ENCODE measurements at places on chromosomes 3 and 15.

GRCh38 chr3:18438586-18438985 is 13.4 kb upstream of the SATB1 start:
- H3K36me3 ChIP-seq, result no peaks in the 10 kb centered on the region
- no peaks in the 10 kb centered on the region for H3K27me3 ChIP-seq
- H3K4me1 ChIP-seq, result no peaks in the 10 kb centered on the region

DNA sequence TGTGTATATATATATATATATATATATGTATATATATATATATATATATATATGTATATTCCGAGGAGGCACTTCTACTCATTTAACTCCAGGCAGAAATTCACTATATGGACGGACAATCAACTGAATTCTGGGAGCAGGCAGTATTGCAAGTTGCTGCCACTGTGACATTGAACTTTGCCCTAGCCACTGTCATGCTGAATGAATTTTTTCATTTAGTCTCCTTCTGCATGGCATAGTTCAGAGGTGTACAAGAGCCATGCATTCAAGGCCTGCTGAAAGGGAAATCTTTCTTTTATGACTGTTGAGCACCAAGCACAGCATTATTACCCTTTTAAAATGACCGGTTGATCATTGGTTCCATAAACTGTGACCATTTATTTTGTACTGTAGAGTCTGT is 176.2 kb upstream of the THRB start:
- H3K4me1 ChIP-seq, result no peaks in the 10 kb centered on the region
- H3K4me3 ChIP-seq, result no peak overlapping the region
- no peak for DNase-seq
- H3K27ac ChIP-seq, result no peak overlapping the region
- H3K27me3 ChIP-seq, result no peaks in the 10 kb centered on the region
- no peaks in the 10 kb centered on the region for H3K36me3 ChIP-seq

DNA sequence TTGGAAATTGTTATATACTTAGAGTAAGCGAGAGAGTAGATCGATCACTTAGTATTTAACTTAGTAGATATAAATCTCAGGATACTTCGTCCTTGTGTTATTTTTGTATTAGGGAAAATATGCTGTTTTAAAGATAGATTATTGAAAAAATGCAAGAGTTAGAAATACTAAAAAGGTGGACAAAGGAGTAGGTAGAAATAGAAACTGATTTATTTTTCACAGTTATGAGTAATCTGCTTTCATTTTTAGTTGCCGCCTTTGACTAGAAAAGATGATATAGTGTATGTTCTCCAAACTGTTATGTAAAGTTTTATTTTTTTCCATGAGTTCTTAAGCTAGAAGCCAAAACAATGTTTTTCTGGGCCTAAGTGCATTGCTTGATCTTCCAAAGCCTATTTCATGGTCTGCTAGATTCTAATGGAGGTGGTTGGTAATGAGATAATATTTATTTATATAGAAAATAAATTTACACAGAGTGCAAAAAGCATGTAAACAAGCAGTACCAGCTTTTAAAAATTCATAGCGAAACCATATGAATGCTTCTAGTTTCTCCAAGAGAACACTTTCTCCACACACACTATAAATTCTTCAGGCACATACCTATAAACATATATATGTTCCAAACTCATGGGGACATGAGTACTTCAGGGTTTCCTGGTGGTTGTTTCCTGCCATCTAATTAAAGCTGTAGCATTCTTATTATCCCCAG is 61.1 kb downstream of the DIPK2A start:
- H3K27me3 ChIP-seq, result no peaks in the 10 kb centered on the region
- no peak for DNase-seq
- no peak overlapping the region for H3K4me3 ChIP-seq
- H3K27ac ChIP-seq, result no peak overlapping the region
- H3K36me3 ChIP-seq, result no peaks in the 10 kb centered on the region
- peaks cover 6% of the 10 kb centered on the region for H3K4me1 ChIP-seq

DNA sequence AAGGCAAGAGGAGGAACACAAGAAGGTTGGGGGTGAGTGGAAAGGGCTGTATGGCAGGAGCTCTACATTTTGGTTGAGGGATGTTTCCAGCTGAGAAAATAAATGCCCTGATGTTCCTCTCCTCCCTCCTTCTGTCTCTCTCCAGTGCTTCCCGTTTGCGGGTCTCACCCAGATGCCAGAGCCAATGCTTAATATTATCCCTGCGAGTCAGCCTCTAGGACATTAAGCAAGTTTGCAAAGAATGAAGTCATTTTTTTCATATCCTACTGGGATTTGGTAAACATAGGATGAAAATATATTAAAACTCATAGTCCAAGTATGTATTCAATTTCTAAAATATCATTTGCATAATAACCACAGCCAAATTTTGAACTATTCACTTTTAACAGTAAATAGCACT is 295.9 kb downstream of the CADM2 start:
- no peak overlapping the region for H3K27ac ChIP-seq
- DNase-seq, result no peak
- no peaks in the 10 kb centered on the region for H3K4me1 ChIP-seq
- H3K36me3 ChIP-seq, result no peaks in the 10 kb centered on the region
- H3K4me3 ChIP-seq, result no peak overlapping the region

- H3K27me3 ChIP-seq, result no peaks in the 10 kb centered on the region
- H3K4me1 ChIP-seq, result peaks cover 10% of the 10 kb centered on the region
- H3K27ac ChIP-seq, result no peak overlapping the region
- H3K4me3 ChIP-seq, result no peak overlapping the region
- no peaks in the 10 kb centered on the region for H3K36me3 ChIP-seq
- no peak for DNase-seq
Observed at GRCh38 chr3:156811089-156811862, 14.9 kb upstream of the LEKR1 start.

GRCh38 chr15:35289024-35289617 is 204.0 kb upstream of the NANOGP8 start:
- H3K27ac ChIP-seq, result no peak overlapping the region
- no peaks in the 10 kb centered on the region for H3K27me3 ChIP-seq
- no peak for DNase-seq
- H3K36me3 ChIP-seq, result no peaks in the 10 kb centered on the region
- H3K4me1 ChIP-seq, result no peaks in the 10 kb centered on the region

DNA sequence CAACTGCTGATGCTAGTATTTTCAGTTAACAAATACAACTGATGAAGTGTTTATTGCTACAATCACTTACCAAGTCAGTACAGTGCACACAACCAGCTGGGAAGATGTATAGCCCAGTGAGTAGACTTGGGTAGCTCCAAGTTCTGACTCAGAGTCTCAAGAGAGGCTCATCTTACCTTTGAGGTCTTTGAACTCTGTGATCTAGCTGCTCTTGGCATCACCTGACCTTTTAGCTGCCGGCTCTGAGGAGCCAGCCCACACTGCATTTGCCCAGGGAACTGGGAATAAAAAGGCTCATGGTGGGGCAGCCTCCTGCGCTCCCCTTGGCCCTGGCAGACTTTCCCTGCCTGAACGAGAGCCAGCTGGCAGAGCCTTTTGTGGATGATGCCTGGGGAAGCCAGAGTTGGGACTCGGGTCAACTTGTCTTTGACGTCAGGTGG is 82.6 kb downstream of the CEMIP start:
- no peaks in the 10 kb centered on the region for H3K36me3 ChIP-seq
- H3K27ac ChIP-seq, result no peak overlapping the region
- DNase-seq, result peak; percentile 17
- H3K27me3 ChIP-seq, result no peaks in the 10 kb centered on the region
- peaks cover 10% of the 10 kb centered on the region for H3K4me1 ChIP-seq

GRCh38 chr3:183260167-183260904 is 7.3 kb downstream of the B3GNT5 start:
- H3K4me3 ChIP-seq, result no peak overlapping the region
- peaks cover 41% of the 10 kb centered on the region for H3K4me1 ChIP-seq

GRCh38 chr3:119309591-119309990 is 15.4 kb downstream of the ARHGAP31 start:
- no peaks in the 10 kb centered on the region for H3K27me3 ChIP-seq
- H3K36me3 ChIP-seq, result no peaks in the 10 kb centered on the region

DNA sequence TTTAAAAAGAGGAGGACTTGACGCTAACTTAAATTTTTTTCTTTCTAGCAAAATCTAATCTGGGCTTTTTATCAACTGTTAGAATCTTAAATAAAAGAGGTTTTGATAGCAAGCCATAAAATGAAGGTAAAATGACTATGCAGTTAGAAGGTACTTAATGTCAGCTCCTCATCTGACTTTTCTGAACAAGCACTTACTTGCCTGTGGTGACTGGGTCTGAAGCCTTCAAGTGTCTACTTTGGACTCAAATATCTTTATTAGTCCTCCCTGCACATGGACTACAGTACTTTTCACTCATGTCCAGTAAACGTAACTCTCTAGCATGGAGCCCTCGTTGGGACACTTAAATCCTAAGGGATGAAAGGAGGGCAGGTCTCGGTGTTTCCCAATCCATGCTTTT is 135.9 kb downstream of the P2RY1 start:
- no peaks in the 10 kb centered on the region for H3K4me1 ChIP-seq
- no peaks in the 10 kb centered on the region for H3K27me3 ChIP-seq
- no peak overlapping the region for H3K4me3 ChIP-seq
- no peak for DNase-seq
- H3K36me3 ChIP-seq, result no peaks in the 10 kb centered on the region

GRCh38 chr3:186882881-186883685 is 40.6 kb downstream of the ADIPOQ start:
- no peaks in the 10 kb centered on the region for H3K27me3 ChIP-seq
- no peaks in the 10 kb centered on the region for H3K36me3 ChIP-seq
- no peak overlapping the region for H3K27ac ChIP-seq
- H3K4me3 ChIP-seq, result no peak overlapping the region

DNA sequence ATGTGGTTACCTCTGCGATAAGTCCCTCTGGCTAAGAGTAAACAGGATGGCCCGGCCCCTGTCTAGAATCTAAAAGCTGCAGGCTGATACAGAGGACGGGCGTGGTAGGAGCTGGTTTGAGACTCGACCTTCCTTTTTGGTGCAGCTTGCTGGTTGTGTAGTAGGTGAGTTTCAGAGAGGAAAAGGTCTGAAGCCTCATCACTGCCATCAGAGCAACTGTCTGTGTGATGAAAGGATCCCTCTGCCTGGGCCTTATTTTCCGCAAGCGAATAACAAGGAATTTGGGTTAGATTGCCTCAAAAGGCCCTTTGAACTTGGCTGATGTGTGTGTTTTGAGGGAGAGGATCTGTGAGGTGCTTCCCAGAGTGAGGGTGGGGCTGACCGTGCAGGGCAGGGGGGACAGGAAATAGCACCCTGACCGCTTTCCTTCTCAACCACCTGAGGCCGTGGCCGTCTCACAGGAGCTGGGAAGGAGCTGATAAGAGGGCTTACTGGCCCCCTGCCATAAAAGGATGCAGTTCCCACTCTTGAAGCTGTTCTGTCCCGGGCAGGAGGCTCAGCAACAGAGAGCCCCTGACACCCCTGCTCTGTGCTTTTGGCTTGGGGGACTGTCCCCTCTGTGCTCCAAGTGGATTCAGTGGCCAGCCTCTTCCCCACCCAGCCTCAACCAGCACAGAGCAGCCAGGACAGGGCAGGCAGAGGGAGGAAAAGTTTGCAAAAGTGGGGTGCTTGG is 45.6 kb upstream of the TFRC start:
- no peaks in the 10 kb centered on the region for H3K4me1 ChIP-seq
- no peak overlapping the region for H3K4me3 ChIP-seq
- H3K27ac ChIP-seq, result no peak overlapping the region

DNA sequence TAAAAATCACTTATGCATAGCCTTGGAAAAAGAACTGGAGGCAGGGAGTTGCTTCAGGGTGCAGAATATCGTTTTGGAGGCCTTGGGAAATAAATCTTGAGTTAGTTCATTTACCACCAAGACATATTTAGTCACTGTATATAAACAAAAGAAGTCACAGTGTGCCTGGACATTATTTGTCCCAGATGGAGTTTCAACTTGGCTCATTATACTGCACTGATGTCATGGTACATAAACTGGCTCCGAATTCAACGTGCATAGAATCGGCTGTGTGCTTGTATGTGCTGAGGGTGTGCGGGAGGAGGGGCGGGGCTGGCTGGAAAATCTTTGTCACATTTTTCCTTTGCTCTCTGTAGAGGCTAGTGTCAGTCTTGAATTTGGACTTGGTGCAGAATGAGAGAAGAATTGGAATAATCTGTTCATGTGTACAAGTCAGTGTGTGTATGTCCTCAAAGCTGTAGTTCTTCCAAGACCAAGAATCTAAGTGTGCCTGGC is 86.6 kb downstream of the FNDC3B start:
- peaks cover 63% of the 10 kb centered on the region for H3K4me1 ChIP-seq
- H3K27ac ChIP-seq, result peak overlapping the region; percentile 32
- no peak for DNase-seq
- no peaks in the 10 kb centered on the region for H3K36me3 ChIP-seq

- no peaks in the 10 kb centered on the region for H3K4me1 ChIP-seq
- no peaks in the 10 kb centered on the region for H3K27me3 ChIP-seq
- H3K27ac ChIP-seq, result no peak overlapping the region
Observed at GRCh38 chr3:108065096-108065495, 25.7 kb downstream of the CD47 start.

- no peak overlapping the region for H3K4me3 ChIP-seq
- no peak for DNase-seq
- no peaks in the 10 kb centered on the region for H3K27me3 ChIP-seq
- H3K4me1 ChIP-seq, result no peaks in the 10 kb centered on the region
- no peak overlapping the region for H3K27ac ChIP-seq
Observed at GRCh38 chr3:177229791-177230190, 32.5 kb upstream of the TBL1XR1 start.

- no peaks in the 10 kb centered on the region for H3K27me3 ChIP-seq
- no peak overlapping the region for H3K4me3 ChIP-seq
- H3K27ac ChIP-seq, result no peak overlapping the region
Observed at GRCh38 chr3:79928687-79929408, 161.1 kb upstream of the ROBO1 start.

- no peaks in the 10 kb centered on the region for H3K27me3 ChIP-seq
- H3K4me1 ChIP-seq, result no peaks in the 10 kb centered on the region
- peak; percentile 7 for DNase-seq
- H3K36me3 ChIP-seq, result no peaks in the 10 kb centered on the region
Observed at GRCh38 chr3:124714223-124714853, 15.9 kb upstream of the UMPS start.

DNA sequence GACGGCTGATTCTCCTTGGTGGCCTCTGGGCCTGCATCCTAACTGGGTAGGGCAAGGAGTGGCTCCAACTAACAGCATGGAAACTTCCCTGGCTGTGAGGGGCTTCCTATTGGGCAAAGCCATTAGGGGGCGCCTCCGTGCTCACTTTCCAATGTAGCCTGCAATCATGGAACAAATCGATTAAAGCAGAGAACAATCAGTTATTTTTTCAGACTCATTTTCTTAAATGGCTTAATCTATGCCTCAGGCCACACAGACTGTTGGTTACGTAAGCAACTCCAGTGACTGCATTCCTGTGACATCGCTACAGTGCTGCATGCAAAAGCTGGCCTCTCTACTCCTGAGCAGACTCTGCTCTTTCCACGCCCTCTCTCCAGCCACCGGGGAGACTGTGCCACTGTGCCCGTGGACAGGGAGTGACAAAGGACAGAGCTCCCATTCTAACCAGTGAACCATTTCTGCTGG is 278.9 kb downstream of the KLF13 start:
- no peaks in the 10 kb centered on the region for H3K27me3 ChIP-seq
- no peaks in the 10 kb centered on the region for H3K36me3 ChIP-seq
- no peak overlapping the region for H3K27ac ChIP-seq
- H3K4me1 ChIP-seq, result peaks cover 18% of the 10 kb centered on the region
- H3K4me3 ChIP-seq, result no peak overlapping the region

GRCh38 chr3:191982481-191982880 is 521.5 kb downstream of the PYDC2 start:
- no peak overlapping the region for H3K27ac ChIP-seq
- no peaks in the 10 kb centered on the region for H3K27me3 ChIP-seq
- H3K4me3 ChIP-seq, result no peak overlapping the region
- no peaks in the 10 kb centered on the region for H3K4me1 ChIP-seq

- H3K36me3 ChIP-seq, result no peaks in the 10 kb centered on the region
- H3K4me3 ChIP-seq, result no peak overlapping the region
- DNase-seq, result no peak
- no peaks in the 10 kb centered on the region for H3K27me3 ChIP-seq
Observed at GRCh38 chr15:60752973-60753720, 274.2 kb upstream of the ICE2 start.

GRCh38 chr3:144259267-144259666 is 287.6 kb downstream of the DIPK2A start:
- H3K27ac ChIP-seq, result no peak overlapping the region
- peaks cover 11% of the 10 kb centered on the region for H3K4me1 ChIP-seq
- H3K27me3 ChIP-seq, result no peaks in the 10 kb centered on the region

Data from thyroid gland (tissue), 4 donors.